Stimulated activated CD8-positive, alpha-beta memory T cell treated with anti-CD3 and anti-CD28 coated beads, Interleukin-15, amount 100 ng/mL, for 24 hours (primary cell): ENCODE measurements at places on chromosomes 1 and 21.

DNA sequence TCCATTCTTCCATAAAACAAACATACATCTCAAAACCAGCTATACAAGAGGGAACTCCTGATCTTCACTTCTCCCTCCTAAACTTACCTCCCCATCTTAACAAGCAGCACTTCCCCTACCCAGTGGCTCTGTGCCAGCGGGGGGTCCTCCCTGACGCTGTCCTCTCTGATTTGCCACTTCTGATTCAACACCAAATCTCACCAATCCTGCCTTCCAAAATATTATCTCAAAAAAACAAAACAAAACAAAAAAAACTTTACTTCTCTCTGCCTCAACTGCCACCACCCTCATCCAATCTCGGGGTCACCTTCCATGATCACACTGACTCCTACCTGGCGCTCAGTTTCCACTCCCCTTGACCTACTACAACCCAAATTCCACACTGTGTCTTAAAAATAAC is 72.8 kb downstream of the SLC45A1 start:
- DNase-seq, result no peak

GRCh38 chr1:28243685-28244311 is 7.9 kb downstream of the ATP5IF1 start:
- DNase-seq, result no peak

DNA sequence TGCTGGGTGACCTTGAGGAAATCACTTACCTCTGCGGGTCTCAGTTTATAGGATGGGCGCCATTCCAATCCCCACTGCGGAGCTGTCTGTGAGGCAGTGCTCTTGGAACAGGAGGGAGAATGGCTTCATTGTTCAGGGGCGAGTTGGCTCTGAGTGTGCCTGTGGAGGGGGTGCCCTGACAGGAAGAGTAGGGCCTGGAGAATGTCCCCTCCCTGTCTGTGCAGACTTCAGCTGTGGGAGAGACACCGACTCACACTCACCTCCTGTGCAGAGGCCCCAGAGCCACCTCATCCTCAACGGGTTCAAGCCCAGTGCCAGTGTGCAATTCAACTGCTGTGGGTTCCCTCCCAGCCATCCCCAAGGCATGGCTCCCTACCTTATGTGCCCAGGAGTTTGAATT is 17.1 kb downstream of the ADORA1 start:
- no peak for DNase-seq

DNA sequence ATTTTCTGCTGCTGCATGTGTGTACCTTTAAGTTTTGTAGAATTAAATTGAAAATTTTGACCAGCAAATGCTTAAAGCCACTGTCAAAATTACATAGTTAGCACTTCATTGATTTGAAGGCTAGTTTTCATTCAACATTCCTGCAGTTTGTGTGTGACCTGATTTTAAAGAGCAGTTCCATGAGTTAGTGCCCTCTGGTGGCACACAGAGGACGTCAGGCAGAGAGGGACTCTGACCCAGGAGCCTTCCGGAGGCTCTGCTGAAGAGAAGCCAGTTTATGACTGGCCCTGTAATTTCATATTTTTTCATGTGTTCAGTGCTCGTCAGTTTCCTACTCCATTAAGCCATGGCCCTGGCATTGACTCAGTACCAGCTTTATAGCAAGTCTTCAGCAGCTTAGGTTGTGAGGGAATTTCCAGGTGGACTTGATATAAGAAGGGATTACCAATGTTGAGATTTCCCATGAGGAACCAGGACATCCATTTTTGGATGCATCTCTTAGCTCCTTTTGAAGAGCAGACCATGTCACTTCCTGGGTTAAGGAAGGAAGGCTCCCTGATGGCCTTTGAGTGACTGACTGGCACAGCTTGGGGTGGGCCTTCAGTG is 104.7 kb downstream of the CAMTA1 start:
- no peak for DNase-seq

DNA sequence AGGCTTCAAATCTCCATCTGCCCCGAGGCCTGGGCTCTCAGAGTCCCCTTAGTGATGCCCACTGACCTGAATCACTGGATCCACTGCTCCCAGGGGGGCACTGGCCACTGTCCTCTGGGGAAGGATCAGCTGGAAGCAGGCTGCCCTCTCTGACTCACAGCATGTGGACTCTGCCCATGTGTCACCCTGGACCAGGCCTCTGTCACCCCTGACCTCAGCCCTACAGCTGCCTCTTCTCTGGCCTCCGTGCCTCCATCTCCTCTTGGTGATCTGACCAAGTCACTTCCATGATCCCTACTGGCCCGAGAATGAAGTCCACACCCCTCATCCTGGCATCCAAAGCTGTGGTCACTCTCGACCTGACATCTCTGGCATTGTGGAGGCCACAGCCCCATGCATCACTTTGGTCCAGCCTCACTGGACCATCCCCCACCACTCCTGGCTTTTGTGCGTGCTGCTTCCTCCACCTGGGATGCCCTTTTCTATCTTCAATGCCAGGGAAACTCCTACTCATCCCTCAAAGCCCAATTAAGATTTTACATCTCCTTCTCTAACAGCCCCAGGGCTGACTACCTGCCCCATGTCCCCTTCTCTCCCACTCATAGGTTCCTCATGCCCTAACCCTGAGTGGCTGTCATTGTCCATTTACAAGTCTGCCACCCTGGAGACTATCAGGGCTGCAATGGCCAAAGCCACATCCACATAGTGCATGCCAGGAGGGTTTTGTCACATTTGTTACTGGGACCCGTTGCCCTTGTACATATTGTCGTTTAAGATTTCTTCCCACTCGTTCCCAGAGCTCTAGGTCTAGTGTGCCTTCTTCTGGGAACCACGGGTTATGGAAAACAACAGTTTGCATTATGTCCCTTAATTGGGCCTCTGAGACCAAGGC is 685.0 kb downstream of the MATN1 start:
- no peak for DNase-seq

GRCh38 chr21:34618941-34619340 is 4.0 kb upstream of the RCAN1 start:
- no peak for DNase-seq

GRCh38 chr1:5933676-5934057 is 58.6 kb downstream of the NPHP4 start:
- no peak for DNase-seq

- DNase-seq, result no peak
These were observed 69.7 kb downstream of the RUNX1 start for GRCh38 chr21:34979383-34979782.

DNA sequence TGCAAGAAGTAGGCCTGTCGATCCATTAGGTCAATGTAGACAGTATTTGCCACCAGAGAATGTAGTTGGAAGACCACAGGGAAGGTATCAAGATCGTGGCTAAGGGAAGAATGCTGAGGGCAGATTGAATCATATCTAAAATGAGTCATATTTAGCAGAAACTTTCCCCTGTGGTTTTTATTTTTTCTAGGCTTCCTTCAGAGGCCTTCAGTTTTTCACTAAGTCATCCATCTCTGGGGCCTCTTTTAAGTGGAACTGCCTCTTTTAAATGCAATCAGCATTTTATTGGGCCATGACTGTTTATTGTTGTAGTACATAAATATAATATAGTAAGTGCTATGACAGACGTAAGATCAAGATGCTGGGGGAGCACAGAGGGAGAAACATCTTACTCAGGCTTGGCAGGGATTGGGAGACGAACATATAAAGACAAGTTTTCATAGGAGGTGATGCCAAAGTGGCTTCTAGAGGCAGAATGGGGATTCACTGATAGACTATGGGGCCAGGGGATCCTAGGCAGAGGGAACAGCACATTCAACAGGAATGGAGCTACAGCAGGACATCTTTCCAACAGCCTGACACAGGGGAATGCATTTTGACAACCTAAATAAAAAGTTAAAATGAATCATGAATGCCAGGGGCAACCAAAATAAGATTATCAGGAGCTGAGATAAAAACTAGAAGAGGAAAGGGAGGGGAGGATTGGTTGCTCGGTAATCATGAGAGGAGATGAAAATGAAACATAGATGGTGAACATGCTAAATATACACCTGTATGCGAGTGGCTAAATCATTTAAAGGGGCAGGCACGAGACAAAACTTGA is 20.1 kb downstream of the UBE2U start:
- no peak for DNase-seq

DNA sequence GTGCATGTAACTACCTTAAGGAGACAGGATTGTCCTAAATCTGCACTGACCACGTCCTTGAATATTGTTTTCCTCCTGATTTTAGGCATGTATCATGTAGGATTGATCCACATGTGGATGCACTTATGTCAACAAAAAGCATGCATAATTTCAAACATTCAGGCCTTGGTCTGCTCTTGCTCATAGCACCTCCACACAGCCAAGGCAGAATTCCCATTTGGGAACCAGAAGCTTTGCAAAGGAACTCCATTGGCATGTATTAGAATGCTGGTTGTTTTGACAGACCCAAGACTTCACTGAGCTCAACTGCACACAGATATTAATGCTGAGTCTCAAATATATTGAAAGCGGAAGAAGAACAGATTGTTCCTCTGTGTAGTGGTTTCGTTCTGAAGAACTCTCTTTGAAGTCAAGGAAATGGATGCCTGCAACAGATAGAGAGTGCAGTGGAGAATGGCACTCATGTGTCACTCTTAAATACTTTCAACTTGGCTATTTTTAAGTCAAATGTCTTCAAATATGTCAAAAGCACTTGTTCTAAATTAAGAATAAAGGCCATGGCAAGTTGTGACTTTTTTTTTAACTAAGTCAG is 387.6 kb downstream of the LTN1 start:
- DNase-seq, result no peak

- no peak for DNase-seq
These were observed 2.0 kb downstream of the SLC1A7 start for GRCh38 chr1:53140451-53140850.

- no peak for DNase-seq
These were observed 90.2 kb downstream of the SDCCAG8 start for GRCh38 chr1:243346016-243346415.

DNA sequence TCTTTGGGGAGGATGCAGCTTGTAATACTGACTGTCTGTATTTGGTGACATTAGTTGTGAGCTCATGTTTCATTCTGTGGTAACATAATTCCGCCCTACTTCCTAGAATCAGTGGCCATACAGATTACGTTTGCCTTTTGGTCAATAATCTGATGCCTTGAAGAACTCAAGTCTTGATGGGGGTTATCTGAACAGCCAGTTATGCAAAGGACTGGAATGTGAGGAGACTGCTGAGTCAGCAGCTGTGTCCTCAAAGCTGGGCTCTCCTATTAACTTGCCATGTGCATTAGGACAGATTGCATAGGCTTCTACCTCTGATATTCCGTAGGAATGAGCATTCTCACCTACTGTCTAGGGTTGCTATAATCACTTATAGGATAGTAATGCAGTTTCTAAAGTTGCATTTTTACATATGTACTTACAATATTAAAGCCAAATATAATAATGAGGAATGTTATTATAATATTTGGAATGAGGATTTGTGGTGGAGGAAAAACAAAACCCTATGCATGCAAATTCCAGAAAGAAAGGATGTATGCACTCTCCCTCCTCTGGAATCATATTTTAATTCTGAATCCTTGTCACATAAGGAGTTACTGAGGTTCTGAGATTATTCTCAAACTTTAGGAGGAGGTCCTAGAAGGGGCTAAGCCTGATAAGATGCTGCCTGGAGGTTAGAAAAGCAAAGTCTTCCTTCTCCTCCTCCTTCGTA is 116.0 kb downstream of the NOS1AP start:
- DNase-seq, result no peak

DNA sequence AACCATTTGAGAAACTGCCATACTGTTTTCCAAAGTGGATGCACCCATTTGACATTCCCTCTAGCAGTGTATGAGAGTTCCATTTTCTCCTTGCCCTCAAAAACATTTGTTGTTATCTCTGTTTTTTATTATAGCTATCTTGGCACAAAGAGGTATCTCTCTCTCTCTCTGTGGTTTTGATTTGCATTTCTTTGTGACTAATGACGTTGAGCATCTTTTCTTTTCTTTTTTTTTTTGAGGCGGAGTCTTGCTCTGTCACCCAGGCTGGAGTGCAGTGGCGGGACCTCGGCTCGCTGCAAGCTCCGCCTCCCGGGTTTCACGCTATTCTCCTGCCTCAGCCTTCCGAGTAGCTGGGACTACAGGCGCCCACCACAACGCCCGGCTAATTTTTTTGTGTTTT is 17.4 kb upstream of the ZMYM6 start:
- no peak for DNase-seq
